ENCODE measurements at places on chromosomes 1 and 21.

- DNase-seq: no peak
These were observed 217.3 kb downstream of the PTPRU start for GRCh38 chr1:29453502-29454240.

DNA sequence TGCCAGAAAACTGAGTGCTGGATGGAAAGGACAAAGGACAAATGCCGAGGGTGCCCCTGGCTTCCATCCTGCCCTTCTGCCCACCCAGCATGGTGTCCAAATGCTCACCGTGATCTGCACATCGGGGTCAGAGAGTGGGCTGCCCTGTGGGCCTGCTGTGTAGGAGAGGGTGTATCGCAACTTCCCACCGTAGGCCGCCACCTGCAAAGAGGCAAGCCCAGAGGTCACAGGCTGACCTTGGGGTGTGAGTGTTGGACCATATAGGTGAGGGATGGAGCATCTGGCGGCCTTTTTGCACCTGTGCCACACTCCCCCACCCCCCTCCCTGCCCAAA lies 53.5 kb downstream of the LDLRAD2 start:
- DNase-seq: no peak

DNA sequence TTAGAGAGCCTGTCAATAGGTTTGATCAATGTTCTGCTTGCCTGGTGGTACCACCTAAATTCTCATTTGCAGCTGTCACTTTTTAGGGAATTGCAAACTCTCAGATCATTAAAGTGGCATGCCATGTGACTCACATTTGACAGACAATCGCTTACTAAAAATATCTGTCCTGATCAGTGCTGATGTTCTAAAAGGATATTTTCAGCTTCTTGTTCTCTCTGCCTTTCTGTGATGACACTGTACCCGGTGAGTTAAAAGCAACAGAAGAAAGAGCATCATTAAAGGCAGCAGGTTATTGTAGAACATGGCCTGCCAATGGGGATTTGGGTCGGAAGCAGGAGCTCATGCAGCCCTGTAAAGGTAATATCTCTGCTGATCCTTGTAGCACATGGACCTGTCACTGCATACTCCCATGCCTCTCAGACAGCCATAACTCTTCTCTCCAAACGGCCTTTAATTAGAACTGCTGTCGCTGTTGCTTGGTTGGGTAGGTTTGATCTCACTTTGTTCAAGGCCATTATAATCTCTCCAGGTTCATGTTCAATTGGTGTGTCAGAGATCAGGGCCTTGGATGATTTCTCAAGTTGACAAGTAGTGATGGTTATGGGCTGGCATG lies 441.3 kb upstream of the DEPDC1 start:
- DNase-seq: no peak

GRCh38 chr1:221774054-221774842 lies 32.4 kb upstream of the DUSP10 start:
- no peak for DNase-seq

DNA sequence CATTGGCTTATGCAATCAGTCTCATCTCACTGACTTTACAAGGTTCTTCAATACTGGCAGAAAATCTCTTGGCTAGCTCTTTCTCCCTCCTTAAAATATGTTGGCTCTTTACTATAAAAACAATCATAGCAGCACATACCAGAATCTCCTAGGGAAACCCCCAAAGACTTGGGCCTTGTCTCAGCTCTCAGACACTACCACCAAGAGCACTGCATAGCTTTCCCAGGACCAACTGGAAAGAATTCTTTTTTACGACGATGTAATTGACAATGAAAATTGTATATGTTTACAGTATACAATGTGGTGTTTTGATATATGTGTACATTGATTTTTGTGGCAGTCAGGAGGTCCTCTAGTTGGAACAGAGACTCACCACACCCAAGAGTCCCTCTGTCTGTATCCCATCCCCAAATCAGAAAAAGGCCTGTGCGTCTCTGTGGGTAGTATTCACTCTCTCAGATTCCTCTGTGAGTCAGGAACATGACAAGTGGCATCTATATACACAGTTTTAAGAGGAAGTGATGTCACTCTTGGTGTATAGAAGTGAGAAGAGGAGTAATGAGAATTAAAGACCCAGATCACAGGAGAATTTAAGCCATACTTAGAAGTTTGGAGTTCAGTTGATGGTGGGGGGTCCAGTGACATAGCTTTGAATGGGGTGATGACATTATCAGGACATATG lies 21.1 kb downstream of the SMAP2 start:
- DNase-seq: no peak

DNA sequence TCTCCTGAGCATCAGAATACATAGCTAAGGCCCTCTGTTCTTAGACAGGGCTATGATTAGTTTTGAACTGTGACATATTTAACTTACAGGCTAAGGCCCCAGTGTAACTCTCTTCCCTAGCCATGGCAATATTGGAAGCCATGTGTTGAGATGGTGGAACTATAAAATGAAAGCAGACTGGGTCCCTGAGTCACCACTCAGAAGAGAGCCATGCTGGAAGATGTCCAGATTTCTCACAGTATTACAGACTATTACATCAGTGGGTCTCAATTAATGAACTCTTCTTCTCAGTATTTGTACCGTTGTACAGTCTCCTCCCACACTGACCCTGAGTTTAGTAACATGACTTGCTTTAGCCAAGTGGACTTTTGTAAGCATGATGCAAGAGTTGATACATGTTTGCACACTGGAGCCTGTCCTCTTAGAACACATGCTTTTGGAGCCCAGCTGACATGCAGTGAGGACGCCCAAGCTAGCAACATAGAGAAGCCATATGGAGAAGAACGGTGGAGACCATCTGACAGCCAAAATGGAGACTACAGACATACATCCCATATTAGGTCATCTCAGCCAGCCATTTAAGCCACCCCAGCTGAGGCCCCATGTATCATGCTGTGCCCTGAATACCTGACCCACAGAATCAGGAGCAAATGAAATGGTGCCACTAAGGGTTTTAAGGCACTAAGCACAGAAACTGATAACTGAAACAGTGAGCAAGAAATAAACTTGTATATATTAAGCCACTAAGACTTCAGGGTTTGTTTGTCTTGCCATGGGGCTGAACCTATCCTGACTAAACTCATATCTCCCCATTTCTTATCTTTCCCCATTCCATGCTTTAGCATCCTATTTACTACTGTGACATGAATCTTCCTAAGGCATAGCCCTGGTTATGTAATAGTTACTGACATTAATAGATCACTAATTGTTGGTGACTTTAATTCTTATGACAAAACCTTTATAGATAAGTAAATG lies 24.4 kb downstream of the TBX15 start:
- no peak for DNase-seq

DNA sequence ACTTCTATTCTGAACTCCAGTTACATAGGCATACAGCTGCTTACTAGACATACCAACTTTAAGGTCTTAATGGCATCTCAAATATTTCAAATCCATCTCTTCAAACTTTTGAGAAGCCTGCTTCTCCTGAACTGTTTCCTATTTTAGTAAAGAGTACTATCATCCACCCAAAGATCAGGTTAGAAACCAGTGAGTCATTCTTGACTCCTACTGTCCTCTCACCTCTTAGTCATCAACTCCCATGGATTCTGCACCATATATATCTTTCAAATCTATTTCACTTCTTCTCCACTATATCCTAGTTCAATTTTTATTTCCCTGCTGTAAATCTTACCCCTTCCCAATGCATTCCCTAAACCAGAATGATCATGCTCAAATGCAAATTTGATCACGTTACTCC lies 18.1 kb upstream of the BEND5 start:
- no peak for DNase-seq

DNA sequence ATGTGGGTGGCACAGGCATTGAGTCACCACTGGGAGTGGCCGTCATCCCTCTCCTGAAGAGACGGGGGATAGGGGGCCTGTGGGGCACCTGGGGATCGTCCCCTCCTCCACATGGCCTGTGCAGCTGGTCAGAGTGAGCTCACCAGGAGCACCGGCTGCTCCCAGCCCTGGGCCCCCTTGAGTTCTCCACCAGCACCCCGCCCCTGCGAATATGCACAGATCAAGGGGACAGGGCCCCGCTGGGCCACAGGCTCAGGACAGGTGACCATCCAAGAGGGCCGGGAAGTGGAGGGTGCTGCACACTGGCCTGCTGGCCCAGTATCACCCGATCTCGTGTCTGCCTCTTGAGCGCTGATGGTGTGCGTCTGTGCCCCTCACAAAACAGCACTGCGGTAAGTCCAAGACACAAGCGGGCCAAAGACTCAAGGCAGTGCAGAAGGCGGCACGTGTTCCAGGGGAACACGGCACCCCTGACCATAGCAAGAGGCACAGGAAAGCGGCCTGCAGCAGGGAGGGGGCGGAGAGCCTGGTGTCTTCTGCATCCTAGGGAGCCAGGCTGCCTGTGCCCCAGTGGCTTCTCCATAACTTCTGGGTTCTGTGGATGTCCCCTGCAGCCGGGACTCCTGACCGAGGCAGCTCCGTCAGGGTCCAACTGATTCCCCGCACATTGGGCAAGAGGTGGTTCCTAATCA lies 18.1 kb upstream of the TSPEAR start:
- DNase-seq: no peak

DNA sequence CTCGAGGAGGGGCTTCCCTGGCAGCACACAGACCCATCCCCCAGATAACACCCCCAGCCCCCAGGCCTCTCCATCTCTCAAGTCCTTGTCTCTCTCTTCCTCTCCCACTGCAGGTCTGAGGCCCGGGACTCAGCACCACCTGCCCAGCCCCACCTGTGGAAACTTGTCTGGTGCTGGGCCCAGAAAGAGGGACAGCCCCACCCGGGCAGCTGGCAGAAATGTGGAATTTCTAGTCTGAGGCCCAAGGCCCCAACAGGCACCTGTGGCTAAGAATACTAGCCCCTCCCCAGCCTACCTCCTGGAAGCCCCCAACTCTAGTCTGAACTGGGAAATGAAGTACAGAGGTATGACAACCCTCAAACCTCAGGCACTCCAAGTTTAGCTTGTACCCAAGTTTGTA lies 15.4 kb downstream of the TTC39A start:
- DNase-seq: no peak

DNA sequence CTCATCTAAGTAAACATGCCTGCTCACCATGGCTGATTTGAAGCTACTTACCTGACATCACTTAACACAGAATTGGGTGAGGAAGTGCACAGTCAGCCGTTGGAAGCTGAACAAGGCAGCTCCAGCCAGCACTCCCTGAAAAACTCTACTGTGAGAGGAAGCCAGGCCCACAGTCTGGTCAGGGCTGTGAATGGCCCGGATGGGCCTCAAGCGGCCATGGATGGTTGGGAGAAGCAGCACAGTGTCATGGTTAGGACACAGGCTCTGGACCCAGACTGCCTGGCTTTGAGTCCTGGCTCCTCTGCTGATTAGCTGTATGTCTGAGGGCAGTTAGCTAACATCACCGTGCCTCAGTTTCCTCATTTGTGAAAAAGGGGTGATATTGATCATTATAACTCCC lies 267.8 kb downstream of the GRIK3 start:
- no peak for DNase-seq

Measured in stimulated activated CD4-positive, alpha-beta T cell treated with anti-CD3 and anti-CD28 coated beads, TNF-alpha, amount 100 ng/mL, for 24 hours (primary cell).